ENCODE measurements at places on chromosomes 1 and 21.

DNA sequence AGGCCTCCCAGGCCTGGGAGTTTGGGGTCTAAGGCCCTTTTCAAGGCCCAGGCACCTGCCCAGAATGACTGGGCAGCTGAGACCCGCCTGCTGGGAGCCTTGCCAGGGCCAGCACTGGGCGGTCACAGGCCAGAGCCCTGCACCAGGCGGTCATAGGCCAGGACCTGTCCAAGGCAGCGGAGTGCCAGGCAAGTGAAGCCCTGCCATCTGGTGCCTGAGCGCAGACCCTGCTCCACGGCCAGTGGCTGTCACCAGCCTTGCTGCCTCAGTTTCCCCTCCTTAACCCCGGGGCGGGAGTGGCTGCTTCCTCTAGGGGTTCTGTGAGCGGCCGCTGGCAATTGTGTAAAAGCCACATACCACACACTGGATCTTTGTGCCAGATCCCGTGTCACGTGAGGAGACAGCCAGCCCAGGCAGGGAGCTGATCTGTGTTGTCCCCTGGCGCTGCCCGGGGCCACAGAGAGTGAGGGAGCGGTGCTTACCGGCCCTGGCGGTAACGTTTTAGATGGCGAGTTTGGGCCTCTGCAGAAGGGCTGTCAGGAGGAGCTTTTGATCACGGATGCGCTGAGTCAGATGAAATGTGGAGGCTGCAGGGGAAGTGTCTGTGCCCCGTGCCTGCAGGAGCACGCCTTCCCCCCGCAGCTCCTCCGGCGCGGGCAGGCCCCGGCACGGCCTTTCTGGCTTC is 4.6 kb downstream of the COL18A1 start:
- no peak for DNase-seq

DNA sequence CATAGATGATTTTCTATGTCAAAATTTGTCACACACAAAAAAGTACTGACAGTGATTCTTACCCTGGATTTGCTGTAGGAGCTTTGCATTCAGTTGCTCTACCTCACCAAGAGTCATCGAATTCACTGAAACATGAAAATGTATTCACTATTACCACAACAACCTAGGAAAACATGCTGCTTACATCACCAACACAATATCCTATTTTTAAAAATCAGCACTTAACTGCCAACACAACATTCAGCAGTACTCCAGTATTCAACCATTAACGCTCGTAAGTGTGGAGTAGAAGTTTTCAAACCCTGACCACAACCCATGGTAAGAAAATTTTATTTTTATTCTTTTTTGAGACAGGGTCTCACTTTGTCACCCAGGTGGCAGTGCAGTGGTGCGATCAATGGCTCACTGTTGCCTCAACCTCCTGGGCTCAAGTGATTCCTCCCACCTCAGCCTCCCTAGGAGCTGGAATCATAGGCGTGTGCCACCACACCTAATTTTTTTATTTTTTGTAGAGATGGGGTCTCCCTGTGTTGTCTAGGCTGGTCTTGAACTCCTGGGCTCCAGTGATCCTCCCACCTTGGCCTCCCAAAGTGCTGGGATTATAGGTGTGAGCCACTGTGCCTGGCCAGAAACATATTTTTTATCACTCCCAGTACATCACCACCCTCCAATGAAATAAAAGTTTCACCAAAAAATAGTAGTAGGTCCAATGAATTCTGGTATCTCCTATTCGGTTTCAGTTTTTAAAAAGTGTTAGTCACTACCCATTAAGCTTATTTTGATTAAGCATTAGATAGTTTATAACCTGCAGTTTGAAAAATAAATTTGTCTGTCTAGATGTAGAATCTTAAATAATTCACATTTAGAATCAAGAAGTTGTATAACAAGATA is 23.8 kb downstream of the C21orf91 start:
- DNase-seq = no peak

GRCh38 chr1:202145068-202145743 is 669 bp upstream of the ARL8A start:
- DNase-seq = no peak

DNA sequence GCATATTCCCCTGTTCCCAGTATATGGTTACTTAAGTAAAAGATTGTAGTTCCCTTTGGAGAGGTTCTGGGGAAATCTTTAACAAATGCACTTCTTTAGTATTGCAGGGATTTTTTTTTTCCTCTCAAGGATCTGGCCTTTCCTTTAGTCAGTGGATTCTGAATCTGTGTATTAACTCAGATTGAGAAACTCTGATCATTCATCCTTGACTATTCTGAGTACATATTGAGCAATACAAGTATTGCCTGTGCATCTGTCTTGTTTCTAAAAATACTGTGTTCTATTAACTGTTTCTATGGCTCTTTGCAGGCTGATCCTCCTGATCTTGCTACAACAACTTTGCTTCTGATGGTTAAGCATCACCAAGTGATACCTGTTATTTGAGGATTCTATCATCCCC is 67.8 kb upstream of the FGGY start:
- DNase-seq = no peak

GRCh38 chr1:79133774-79134364 is 127.3 kb upstream of the ADGRL4 start:
- DNase-seq = no peak

GRCh38 chr1:16981269-16981849 is 939 bp upstream of the MFAP2 start:
- no peak for DNase-seq

DNA sequence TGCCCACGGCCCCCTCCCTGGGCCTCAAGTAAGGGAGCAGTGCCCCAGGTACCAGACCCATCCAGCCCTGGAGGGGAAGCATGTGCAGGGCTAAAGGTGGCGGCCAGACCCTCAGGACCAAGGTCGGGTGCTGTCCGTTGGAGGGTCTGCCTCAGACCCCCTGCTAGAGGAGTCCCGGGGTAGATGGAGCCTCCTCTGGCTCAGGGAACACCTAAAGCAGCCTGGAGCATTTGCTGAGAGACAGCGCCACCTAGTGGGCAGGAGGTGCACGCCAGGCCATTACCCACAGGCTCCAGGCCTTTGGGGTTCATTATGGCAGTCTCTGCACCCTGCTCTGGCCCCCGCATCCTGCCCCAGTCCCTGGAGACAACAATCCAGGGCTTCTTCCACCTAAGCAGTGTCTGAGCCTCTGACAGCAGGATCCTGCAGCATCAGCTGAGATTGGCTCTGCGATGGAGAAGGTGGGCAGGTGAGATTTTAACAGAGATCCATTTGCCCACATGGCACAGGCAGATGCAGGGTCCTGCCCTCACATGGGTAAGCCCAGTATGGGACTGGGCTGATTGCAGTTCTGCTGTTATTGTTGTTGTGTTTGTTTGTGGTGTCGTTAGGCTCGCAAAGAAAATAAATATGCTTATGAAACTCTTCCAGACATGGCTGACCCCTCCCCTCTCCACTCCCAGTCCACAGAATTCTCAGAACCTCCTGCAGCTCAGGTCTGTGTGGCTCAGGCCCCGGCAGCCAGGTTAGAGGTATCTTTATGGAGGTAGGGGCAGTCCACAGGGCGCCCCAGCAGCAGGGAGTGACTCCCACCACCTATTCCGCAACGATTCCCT is 42.4 kb downstream of the CTNNBIP1 start:
- DNase-seq = no peak

- DNase-seq = no peak
These were observed 1011.1 kb downstream of the PLA2G4A start for GRCh38 chr1:187839873-187840272.

DNA sequence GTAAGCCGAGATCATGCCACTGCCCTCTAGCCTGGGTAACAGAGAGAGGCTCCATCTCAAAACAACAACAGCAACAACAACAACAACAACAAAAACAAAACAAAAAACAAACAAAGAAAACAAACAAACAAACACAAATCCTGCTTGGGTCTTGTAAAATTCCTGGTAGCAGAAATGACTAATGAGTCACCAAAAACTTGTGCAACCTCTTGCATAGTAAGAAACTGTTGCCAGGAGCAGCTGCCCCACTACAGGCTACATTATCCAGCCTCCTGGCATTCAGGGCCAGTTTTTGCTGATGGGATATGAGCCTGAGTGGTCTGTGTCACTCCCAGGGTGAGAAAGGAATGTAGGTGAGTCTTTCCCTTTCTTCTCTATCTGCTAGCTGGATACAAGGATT is 245.4 kb downstream of the TNR start:
- DNase-seq = no peak
